ENCODE measurements at places on chromosomes 16 and 17.

DNA sequence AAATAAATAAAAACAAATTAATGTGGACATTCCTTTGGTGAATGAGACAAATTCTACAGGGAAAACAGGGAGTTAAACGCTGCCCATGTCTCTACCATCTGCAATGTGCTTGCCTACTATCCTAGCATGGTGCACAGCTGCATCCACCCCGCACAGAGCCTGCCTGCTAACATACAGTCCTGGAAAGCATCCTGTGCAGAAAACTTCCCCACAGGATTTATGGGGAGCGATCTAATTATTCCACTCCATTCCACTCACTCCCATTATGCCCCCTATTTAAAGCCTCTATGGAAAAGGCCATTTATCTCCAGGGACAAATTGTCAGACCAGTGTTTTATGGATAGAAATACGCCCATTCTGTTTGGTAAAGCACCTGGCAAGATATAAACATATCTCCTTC is 144.5 kb downstream of the MAF start:
- DNase-seq = no peak

DNA sequence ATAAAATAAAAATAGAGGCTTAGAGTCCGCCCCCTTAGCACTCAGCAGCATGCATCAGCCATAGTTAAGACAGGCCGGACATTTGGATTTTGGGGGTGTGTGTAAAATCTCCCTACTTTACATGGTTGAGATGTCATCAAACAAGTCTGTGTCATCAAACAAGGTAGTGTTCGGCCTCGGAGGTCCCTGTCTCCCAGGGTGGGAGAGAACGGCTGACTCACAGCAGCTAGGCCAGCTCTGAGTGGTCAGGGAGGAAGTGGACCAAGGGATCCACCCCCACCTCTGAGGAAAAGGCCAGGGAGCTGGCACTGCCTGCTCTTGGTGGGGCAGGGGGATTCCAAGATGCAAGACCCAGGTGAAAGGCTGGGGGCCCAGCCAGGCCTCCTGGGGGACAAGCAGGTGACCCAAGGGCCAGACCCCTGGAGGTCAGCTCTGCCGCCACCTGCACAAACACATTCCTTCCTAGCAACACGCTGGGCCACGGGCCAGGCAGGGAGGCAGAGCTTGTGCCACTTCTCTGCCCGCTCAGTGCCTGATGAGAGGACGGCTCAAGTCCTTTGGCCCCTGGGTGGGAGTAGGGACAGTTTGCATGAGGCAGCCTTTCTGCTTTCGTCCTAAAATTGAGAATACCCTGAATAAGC is 28.5 kb downstream of the KIFC3 start:
- DNase-seq = no peak

DNA sequence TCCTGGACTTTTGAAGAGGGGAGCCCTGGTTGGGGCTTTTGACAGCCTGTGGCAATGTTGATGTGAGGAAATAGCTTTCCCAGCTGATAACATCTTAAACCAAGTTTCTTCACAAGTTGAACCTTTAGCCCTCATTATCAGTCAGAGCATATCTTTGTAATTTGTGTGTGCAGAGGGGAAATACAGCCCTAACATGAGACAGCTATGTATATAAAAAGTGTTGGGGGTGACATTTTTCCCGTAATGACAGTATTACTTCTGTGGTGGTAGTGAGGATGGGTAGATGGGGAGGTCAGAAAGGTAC is 221.1 kb downstream of the FTO start:
- peak; percentile 30 for DNase-seq

DNA sequence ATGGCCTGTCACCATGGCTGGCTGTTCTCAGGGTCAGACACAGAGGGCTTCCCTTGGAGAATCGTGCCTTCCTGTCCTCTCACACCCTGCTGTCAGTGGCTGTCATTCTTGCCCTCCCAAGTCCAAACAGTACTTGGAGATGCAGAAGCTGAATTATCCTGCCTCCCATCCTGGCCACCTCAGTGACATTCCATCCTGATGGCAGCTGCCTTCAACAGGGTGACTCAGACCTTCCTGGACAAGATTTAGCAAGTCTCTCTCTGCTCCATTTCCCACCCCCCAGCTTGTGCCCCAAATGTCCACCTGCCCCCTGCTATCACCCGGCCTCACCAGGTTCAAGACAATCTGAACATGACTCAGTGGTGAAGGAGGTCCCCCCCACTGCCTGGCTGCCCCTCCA is 4.8 kb upstream of the KRT36 start:
- no peak for DNase-seq

DNA sequence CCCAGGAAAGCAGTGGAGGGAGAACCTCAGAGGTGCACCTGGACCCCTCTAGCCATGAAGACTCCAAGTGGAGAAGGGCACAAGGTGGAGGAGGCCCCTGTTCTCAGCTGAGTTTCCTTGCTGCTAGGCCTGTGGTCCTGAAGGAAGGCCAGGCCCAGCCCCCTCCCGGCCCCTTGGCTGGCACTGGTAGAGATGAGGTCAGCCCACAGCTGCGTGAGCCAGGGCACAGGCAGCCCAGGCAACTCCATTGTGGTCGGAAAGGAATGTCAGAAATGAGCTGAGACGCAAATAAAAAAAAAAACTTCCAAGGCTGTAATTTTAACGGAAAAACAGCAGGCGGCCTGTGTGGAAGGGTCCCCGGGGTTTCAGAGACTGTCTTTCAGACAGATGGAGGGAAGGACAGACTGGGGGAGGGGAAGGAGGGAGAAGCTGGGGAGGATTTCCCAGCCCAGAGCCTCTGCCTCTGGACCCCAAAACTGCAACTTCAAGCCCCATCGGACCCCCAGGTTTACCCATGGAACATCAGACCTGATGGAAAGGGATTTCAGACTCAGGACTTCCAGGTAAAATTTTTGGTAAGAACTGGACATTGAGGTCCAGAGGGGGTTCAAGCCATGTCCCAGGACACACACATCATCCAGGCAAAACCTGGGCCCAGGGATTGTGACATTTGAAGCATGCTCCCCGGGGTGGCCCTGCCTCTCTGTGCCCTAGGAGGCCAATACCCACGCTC is 25.6 kb upstream of the MRPS23 start:
- peak; percentile 97 for DNase-seq
